NCI-H748 treated with DMSO at 0.1 percent for 48 hours (cell line): ENCODE measurements at places on chromosomes 4 and X.

DNA sequence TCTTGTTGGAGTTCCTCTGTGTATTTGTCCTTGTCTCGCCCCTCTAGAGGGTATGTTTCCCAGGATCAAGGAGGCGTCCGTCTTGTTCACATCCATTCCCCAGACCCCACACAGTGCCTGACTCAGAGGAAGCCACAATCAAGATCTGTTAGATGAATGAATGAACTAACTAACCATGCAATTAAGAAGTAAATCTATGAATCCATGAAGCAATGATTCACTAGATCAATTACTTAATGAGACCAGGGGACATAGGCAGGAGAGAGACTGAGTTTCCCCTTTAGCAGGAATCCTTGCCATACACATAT lies 11.9 kb downstream of the BLOC1S4 start:
- no peak for DNase-seq

DNA sequence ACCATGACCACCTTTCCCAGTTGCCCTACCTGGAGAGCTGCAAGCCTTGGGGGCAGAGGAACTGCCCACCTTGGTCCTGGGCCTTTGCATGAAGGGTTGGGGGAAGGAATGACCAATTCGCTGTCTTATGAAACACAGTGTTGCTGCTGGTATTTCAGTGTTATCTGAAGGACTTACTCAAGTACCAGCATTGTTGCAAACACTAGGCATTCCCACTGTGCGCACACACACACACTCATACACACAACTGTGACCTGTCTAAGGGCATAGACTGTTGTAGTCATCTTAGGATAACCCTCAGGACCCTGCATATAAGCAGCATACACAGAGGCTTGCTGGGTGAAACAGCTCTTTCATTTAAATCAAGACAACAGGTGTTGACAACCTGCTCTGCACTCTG lies 210.9 kb downstream of the EVC2 start:
- DNase-seq, result no peak

- no peak for DNase-seq
Observed at GRCh38 chr4:39825090-39825489, 127.2 kb downstream of the UBE2K start.

GRCh38 chr4:14023896-14024295 lies 396.4 kb upstream of the BOD1L1 start:
- no peak for DNase-seq

- DNase-seq, result no peak
Observed at GRCh38 chr4:146095091-146095690, 80.3 kb upstream of the LSM6 start.

DNA sequence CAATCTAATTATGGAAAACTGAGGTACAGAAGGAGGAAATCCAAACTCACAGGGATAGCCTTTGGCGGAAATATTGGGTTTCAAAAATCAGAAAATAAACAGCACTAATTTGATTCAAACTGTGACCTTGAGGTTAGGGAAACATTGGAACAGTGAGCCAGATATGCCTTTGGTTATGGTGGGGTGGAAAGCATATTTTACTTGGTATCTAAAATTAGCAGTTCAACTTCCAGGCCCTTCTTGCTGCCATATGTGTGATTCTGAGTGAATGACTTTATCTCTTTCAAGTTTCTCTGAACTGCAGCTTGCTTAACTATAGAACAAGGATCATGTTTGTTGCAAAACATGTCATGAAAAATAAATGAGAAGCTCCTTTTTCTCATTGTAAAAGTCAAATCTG lies 240.9 kb upstream of the VEGFC start:
- DNase-seq, result no peak

DNA sequence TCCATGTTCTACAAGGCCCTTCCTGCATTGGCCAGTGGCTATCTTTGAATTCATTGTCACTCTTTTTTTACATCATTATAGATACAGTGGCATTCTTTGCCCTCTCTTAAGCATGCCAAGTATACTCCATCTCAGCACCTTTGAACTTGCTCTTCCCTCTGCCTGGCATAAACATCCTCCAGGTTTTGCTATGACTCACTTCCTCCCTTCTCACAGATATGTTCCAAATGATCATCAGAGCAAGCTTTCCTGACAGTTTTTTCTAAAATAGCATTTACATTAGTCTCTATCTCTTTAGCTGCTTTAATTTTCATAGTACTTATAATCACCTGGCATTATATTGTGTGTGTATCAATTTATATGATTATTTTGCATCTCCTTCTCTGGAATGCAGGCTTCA lies 553.3 kb upstream of the MAGEB2 start:
- no peak for DNase-seq

DNA sequence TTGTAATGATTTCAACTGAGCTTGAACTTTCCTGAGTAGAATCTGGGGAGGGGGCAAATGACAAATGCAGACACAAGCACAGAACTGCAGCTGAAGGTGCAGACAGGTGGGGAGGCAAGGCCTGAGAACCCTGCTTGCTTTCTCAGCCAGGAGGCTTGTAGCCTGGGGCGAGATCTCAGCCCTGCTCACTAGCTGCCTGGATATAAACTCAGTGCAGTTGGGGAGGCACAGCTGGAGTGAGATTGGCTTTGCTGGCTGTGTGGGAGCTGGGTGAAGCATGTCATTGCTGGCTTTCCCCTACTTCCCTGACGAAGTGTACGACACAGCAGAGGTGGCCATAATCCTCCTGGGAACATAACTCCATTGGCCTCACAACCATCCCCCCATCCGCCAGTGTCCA lies 55.5 kb upstream of the NEXMIF start:
- no peak for DNase-seq

DNA sequence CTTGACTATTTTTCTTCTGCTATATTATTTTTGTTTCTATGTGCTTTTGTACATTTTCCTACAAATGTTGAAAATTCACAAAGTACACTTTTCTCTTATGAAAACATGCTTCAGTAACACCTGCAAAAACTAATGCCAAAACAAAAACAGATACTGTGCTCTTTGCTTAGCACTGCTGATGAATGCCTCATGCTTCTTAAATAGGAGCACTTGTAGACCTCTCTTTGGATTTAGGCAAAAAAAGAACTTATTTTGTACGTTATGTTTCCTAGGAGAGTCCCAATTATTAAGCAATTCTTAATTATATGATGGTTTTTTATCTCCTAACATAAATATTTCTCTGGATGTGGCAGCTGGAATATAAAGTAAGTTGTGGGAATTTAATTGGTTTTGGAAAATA lies 285.0 kb upstream of the ARSJ start:
- DNase-seq, result no peak

DNA sequence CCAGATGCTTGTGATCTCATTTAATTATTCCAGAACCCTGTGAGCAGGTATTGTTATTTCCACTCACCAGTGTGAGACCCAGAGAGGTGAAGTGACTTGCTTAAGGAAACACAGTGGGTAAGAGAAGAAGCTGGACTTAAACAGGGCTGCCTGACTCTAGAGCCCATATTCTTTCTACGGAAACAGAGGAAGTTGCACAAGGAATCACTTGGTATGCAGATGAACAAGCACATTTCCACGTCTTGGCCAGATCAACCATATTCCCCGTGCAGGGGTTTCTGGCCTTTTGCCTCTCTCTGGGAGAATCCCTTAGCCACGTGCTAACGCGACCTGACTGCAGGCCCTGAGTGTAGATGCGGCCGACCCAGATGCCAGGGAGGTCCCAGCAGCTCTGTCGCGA lies 195.5 kb upstream of the ATP6AP2 start:
- no peak for DNase-seq

- DNase-seq, result no peak
Observed at GRCh38 chr4:142743121-142743825, 102.8 kb downstream of the INPP4B start.

- DNase-seq, result no peak
Observed at GRCh38 chr4:10273030-10273429, 156.4 kb upstream of the WDR1 start.

- DNase-seq, result no peak
Observed at GRCh38 chr4:153528705-153529485, 62.7 kb downstream of the TMEM131L start.

DNA sequence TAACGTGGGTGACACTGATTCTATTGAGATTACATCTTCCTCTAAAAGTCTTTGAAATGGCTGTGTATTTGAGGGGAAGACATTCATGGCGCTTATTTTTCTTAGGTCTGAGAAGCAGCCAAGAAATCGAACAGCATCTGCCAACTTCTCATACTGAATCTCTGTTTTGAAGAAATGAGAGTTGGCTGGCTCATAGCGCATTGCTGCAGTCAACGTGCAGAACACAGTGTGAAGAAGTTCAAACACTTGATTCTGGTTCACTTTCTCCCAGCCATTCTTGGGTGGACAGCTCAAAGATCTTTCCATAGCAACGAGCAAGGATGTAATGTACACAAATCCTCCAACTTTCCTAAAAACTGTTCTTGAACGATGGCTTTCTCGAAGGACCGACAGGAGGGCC lies 156.5 kb downstream of the WDFY3 start:
- no peak for DNase-seq

GRCh38 chrX:11765449-11765848 lies 7.4 kb downstream of the MSL3 start:
- DNase-seq, result no peak

DNA sequence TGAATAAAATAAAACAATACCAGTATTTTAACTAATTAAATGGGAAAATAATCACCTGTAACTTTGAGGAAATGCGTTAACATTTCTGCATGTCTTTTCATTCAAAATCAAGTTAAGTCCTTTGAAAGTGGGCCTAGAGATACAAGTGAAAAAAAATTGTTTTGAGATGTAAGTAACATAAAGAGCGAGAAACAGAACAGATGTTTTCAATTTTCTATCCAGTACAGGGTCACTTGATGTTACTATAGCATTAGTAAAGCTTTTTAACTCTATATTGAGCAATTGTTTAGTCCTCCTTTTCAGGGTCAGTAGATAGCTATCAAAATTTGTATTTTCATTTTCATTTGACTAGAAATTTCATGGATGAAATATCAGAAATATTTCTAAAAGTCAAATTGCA lies 761.4 kb downstream of the CCSER1 start:
- DNase-seq, result no peak

DNA sequence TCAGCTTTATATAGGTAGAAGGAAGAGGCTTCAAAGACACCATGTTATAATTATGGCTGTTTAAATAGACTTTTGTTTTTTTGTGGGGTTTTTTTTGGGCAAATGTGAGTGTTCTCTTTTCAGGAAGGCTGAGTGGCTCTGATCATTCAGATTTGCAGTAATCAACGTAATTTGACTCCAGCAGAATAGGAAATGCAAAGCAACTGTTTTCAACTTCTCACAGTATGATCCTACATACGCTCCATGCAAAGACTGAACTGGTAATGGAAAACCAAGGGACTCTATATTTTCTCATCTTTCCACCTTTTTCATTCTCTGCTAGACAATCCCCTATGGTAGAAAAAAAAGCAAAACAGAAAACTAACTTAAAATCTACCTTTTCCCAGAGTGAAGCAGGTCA lies 10.8 kb downstream of the ADH1B start:
- DNase-seq, result no peak

GRCh38 chr4:104868533-104868932 lies 278.1 kb upstream of the TET2 start:
- no peak for DNase-seq

DNA sequence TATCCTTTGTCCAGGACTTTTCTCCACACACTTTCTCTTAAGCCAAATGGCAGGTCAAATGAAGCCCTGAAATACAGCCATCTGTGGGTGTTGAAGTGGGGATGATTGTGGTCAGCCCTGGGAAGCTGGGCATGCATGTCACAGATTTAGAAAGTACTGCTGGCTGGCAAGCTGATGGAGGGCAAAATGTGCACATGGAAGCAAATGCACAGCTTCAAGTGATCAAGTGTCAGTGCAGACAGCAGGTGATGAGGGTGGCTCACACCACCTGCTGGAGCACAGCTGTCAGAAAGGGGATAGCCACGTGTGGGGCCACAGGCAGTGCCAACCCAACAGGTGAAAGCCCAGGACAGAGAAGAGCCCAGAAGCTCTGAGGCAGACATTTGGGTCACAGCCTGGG lies 40.3 kb upstream of the ATXN3L start:
- no peak for DNase-seq

GRCh38 chrX:74421740-74422352 lies 553 bp downstream of the SLC16A2 start:
- no peak for DNase-seq

GRCh38 chr4:99190336-99190735 lies 28.7 kb downstream of the ADH6 start:
- no peak for DNase-seq

- DNase-seq, result no peak
Observed at GRCh38 chr4:184568770-184569169, 80.5 kb downstream of the CASP3 start.

- no peak for DNase-seq
Observed at GRCh38 chrX:49932791-49933190, 10.4 kb downstream of the CLCN5 start.

DNA sequence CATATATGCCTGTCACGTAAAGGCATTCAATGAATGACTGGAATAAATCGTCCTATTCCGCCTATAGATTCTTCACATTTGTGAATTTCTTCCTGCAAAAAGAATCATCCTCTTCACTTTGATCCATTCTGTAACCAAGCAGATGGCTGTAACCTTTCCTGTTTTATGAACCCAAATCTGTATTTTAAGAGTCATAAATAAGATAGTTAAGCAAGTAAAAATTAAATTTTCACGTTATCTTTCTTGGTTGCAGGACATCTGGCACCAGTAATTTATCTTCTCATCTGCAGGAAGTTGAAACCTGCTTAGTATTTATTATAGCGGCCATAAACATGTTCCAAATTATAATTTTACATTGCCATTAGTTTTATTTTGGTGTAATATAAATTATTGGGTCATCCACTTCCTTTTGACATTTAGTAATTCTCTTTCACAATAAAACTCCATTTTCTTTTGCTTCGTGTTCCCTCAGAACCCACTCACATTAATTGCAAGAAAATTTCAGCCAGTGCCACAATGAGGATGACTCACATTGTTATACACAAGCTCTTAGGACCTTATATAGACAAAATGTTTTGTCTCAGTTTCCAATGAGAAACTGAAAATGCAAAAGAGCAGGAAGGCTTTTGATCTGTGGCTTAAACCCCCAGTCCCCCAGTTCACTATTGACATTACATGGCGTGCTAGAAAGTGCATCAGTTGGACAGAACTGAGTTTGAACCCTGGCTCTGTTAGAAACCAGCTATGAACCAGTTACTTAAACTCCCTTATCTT lies 51.1 kb downstream of the TMEM156 start:
- DNase-seq, result no peak

GRCh38 chrX:70755850-70756249 lies 152.7 kb downstream of the TEX11 start:
- DNase-seq, result no peak

- DNase-seq, result no peak
Observed at GRCh38 chr4:187304133-187304532, 580.5 kb upstream of the FAT1 start.

DNA sequence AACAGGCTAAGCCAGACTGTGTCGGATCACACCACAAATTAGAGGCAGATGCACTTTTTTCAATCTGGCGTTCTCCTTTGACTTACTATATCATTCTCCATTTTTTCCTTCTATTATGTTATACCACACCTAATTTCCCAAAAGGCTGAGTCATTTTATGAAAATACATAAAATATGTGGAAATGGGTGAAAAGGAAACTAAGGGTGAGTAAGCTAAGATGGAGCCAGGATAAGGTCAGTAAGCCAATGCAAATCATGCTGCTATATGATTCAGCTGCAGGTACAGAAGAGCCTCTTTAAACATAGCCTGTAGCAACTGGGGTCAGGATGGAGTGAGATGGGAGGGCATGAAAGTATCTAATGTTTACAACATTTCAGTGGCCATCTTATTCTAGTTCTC lies 94.0 kb upstream of the TEX13A start:
- no peak for DNase-seq
